ENCODE measurements at places on chromosomes 4 and X.

DNA sequence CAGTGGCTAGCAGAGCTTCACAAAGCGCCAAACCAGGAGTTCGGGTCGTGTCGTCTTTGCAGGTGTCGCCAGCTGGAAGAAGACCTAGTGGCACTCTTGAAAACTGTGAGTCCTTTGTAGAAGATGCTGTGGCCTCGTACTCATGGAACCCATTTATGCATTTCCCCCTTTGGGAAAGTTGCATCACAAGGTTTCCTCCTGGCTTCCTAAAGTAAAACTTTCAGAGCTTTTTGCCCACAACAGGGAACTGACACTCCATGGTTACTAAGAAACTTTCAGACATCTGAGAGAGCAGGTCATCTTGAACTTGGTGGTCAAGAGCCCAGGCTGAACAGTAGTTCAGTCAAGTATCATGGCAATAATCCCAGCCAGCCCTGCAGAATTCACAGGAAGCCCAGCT lies 15.9 kb upstream of the NOCT start:
- no peak for DNase-seq

DNA sequence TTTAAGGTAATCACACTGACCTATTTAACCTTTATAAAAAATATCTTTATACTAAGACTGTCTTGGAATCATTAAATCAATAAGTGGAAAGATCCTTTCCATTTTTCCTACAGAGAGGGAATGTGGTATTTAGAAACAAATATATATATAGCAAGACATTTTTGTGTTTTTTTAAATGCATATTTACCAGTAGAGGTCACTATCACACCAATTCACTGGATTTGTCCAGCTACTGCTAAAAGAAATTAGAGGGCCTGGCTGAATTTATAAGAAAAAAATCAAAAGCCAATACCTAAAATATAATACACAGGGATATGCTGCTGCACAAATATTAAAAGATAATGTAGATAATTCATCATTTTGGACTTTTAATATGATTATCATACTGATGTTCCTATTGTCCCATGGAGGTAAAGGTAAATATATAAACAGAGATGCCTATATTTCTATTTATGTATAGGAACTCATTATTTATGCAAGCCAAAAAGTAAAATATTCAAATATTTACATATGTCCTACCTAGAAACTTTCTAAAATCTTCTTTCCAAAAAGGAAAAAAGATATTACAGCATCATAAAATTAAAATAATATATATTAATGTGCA lies 69.5 kb downstream of the PDE5A start:
- DNase-seq: no peak

DNA sequence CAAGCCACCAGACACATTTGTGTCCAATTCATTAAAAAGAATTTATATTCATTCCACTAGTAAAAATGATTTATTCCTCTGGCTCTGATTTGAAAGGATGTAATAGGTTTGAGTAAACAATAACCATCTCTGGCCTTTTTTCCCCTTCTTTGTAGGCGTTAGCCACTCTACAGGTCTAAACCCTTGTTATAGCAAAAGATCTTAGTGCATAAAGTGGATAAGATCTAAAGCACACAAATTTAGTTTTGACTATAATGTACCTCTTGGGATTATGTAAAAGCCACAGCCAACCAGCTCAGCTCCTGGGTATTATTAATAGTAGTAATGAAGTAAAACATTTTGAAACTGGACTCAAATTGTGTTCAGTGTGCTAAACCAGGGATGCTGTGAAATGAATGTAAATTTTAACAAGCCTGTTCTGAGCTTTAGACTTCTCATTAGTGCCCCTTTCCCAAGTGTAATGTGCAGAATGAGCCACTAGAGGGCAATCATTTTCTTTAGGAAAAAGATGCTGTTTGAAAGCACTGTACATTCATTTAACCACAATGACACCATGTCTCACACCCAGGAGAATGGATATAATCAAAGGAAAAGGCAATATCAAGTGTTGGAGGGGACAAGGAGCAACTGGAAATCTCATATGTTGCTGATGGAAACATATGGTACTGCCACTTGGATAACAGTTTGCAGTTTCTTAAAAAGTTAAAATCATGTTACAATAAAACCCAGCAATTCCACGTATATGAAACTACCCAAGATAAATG lies 69.7 kb downstream of the KLHL8 start:
- no peak for DNase-seq

DNA sequence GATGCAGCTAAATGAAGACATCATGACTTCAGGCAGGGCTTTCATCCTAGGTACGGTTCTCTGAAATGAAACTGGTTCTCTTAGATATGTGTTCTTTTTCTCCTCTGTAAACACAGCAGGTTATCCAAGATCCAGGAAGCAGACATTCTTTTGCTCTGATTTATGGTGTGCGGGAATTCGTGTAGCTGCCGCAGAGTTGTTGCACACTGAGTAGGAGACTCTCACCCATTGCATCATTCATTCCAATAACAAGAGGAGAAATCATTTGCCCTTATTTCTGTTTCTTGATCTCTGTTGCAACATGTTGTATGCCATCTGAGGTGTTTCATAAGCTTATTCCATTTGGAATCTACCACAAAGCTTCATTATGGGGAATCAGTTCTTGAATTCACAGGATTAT lies 133.6 kb upstream of the VCX2 start:
- DNase-seq: no peak

DNA sequence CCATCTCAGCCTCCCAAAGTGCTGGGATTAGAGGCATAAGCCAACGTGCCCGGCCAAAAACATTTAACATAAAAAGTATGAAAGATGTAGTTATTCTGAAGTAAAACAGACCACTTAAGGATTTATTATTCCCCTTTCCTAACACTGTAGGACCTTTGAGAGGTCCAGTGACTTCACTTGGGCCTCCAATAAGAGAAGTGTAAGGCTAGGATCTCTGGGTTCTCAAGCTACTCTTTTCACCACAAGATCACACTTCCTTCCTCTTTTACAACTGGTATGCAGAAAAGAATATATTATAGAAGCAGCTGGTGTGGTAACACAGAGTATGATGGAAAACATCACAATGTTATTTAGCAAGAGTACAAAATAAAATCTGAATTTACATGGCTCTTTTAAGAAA lies 30.2 kb upstream of the CCNG2 start:
- DNase-seq: no peak

GRCh38 chr4:8645753-8646124 lies 53.2 kb downstream of the CPZ start:
- no peak for DNase-seq

DNA sequence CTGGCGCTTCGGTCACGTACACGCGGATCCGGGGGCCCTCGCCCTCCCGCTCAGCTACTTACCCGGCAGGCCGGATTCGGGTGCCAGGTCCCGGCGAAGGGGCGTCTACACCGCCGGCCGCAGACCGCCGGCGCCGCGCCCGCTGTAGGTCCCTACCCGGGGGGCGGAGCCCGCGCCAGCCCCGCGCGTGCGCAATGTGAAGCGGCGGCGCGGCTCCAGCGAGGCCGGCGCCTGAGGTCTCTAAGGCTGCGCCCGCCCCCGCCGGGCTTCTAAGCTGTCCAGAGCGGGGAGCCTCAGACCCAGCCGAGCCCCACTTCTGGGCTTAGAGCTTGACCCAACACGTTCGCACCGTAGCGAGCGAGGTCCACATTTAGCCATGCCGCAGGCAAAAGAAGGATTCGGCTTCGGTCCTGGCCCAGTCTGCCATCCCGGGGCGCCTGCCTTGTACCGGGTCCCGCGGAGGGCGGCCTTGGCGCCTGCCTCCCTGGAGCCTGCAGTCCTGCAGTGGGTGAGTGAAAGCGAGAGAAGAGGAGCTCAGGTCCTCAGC lies at the start of gene ZNF518B:
ZNF518B (minus strand) TSS at position 172 of the 547 bp plus-strand sequence. CDS start 11,098 bp downstream, outside the sequence.
- DNase-seq: peak; percentile 86

- no peak for DNase-seq
Measured at GRCh38 chr4:143597276-143597675, 83.8 kb downstream of the SMARCA5 start.

DNA sequence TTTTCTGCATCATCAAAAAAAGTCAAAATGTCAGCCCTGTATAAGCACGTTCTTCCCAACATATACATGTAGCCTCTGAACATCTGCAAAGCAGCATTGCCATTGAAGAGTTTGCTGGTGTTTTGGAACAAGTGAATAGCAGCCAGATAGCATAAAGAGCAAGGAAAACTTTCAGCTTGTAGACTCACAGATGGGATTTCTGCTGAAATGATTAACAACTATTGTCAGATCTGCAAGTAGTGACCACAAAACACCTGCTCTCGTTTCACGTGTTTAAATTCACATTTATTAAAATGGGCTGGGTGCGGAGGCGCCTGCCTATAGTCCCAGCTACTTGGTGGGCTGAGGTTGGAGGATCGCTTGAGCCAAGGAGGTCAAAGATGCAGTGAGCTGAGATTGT lies 123.7 kb downstream of the SPRY1 start:
- no peak for DNase-seq

DNA sequence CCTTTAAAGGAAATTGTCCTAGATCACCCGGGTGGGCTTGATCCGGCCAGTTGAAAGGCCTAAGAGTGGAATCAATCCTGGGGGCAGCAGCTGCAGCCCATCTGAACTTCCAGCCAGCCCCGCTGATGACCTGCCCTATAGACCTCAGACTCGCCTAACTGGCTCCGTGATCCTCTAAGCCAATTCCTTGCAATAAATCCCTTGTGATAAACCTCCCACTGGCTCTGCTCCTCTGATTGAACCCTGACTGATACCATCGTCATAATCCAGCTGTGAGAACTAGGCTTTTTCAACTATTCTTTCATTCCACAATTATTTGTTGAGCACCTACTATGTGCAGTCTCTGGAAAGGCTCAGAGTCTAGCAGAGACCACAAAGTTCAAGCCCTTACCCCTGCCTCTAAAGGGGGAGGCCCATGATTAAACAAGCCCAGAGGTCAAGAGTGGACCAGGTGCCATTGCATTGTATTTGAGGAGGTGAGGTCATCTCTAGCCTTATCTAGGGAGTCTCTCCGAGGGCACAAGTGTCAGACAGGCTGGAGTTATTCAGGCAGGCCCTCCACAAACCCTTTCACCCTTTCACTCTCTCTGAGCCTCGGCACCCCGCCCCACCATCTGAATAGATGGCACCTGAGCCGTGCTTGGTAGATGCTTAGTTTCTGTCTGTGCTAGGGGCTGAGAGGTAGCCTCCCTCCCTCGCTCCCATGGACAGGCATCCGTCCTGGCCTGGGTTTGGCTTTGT lies 20.5 kb upstream of the GPR78 start:
- no peak for DNase-seq

DNA sequence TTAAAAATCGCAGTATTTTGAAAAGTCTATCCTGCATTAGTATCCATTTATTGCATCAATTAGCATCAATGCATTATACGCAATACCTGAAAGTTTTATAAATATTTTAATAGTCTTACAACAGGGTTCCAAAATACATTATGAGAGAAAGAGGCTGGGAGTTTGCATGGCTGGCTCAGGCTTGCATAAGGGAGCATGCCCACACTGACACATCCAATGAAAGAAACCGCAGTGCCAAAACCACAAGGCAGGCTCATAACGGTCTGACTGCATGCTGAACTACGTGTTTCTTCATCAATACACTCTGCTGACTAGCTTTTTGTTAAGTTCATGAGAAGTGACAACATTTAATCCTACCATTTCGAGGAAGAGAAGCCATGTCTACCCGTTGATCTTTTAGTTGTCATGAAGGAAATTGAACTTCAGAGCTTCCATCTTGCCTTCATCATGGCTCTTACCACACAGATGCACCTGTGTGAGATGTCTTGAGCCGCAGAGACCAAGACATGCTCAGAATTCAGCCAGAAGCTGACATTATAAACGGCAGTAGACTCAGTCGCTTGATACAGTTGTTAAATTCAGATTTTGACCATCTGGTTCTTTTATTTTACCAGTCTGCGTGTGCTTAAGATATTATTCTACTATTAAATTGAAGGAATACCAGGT lies 168.8 kb upstream of the FRG1 start:
- DNase-seq: no peak

- DNase-seq: no peak
Measured at GRCh38 chrX:39011454-39012221, 210.4 kb downstream of the MID1IP1 start.

Data from activated T-cell treated with anti-CD3 and anti-CD28 coated beads, Interleukin-2, amount 50 U/mL, for 48 hours (primary cell).